ENCODE measurements at places on chromosomes 11 and 22.

DNA sequence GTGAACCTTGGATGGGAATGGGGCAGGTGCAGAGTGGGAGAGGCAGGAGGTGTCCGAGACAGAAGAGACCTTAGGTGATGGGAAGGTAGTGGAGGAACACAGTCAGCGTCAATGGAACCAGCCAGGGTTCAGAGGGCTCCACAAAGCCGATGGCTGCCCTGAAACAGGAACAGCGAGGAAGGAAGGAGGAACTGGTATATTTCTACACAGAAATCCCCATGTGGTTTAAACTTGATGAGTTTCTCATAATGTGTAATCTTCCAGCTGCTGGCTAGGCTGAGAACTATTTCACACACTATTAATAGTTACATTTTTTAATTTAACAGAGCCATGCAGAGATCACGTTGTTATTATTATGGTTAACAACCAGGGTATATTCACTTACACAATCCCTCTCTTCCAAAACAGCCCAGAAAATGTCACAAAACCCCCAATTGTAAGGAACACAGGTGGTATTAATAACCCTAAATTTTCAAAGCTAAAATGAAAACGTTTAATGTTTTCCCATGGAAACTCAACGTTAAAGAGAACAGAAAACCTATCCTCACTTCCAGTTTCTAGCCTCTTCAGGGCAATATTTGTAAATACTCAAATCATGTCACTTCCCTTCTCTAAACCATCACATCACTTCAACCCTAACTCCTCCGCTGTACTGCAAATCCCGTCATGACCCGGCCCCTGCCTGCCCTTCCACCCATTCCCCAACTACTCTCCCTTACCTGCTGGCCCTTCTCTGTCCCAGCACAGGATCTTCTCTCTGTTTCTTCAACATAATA lies 74.5 kb upstream of the ARFGAP3 start:
- DNase-seq = peak; percentile 56

DNA sequence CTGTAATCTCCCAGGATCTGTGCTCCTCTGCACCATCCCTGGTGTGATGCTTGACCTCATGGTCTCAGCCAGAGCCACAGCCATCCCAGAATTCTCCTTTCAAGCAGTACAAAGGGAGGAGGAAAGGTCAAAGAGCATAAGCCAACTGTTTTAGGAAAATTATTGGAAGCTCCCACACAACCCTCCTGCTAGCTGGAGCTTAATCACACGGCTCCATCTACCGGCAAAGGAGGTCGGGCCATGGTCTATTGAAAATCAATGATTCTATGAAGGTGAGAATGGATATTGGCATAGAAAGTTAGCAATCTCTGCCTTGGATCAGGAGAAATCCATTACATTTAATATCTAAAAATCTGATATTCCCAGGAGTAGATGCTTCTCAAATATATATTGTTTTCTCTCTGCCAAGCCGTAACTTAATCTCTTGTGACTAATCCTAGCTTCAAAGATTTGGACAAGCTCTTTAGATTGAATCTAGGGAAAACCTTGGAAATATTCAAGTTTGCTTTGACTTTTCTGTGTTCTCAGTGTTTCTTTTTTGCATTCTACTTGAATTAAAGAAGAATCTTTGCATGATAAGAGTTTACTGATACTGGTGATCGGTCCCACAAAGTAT lies 259.6 kb downstream of the NTM start:
- peak; percentile 52 for DNase-seq

GRCh38 chr22:20666560-20666959 lies 107.4 kb upstream of the SERPIND1 start:
- no peak for DNase-seq

- DNase-seq = no peak
These were observed 15.9 kb downstream of the PGA5 start for GRCh38 chr11:61256710-61257482.

- DNase-seq = peak; percentile 24
These were observed 8.8 kb downstream of the H19 start for GRCh38 chr11:1988667-1989317.

- peak; percentile 64 for DNase-seq
These were observed 58.6 kb downstream of the SC5D start for GRCh38 chr11:121351083-121351630.

DNA sequence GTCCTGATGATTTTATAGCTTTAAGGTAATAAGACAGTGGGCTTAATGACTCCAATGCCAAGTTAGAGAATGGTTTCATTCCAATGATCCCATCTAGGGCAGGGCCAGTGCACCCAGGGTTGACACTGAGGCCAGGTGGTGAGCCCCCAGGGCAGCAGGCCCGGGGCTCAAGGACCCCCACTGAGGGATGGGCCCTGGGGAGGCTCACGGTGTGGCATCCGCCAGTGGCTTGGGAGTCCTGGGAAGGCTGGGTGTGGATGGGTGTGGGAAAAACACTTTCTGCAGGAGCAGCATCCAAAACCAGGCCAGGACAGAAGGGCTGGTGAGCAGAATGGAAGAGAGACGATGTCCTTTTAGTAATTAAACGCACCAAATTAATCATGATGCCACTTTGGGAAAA lies 626.3 kb downstream of the TBC1D22A start:
- DNase-seq = no peak

DNA sequence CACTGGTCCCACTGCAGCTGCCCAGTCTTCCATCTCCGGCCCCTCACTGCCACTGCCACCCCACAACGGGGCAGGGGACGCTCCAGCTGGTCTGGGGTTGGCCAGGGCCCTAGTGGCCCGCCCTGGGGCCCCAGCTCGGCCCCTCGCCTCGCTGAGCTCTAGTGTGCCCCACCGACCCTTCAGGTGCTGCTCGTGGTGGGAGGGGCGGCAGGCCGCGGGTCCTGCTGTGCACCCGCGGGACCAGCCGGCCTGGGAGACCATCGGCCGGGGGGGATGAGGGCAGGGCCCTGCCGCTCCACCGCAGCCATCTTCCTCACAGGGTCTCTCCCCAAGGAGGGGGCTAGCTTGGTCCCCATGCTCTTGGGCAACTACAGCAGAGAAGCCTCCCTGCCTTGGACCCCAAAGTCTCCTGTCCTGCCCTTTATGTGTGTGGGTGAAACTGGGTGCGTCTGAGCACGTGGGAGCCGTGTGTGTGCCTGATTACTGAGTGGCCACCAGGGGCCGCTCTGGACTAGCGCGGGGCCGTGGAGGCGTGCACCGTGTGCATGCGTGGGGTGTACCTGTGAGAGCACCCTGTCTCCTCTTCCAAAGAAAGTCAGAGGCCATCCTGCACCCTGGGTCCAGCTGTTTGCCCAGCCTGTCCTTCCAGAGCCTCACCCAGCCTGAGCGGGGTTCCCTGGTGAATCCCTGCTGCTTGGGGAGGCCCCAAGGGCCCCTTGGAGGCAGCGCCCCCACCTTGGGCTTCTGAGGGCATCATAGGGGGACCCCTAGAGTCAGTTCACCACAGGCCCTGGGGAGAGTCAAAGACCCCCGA lies 6.0 kb upstream of the ACR start:
- peak; percentile 28 for DNase-seq

DNA sequence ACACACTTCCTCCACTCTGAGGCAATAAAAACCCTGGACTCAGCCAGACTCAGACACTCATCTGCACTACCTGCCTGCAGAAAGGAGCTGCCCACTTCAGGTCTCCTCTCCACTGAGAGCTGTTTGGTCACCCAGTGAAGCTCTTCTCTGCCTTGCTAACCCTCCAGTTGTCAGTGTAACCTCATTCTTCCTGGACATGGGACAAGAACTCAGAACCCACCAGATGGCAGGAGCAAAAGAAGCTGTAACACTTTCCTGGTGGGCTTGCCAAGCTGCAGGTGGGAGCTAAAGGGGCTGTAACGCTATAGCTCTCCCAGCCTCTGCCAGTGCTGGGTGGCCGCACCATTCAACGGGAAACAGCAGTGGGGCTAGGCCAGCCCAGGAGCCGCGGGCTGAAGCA lies 89.7 kb downstream of the CCDC73 start:
- no peak for DNase-seq

DNA sequence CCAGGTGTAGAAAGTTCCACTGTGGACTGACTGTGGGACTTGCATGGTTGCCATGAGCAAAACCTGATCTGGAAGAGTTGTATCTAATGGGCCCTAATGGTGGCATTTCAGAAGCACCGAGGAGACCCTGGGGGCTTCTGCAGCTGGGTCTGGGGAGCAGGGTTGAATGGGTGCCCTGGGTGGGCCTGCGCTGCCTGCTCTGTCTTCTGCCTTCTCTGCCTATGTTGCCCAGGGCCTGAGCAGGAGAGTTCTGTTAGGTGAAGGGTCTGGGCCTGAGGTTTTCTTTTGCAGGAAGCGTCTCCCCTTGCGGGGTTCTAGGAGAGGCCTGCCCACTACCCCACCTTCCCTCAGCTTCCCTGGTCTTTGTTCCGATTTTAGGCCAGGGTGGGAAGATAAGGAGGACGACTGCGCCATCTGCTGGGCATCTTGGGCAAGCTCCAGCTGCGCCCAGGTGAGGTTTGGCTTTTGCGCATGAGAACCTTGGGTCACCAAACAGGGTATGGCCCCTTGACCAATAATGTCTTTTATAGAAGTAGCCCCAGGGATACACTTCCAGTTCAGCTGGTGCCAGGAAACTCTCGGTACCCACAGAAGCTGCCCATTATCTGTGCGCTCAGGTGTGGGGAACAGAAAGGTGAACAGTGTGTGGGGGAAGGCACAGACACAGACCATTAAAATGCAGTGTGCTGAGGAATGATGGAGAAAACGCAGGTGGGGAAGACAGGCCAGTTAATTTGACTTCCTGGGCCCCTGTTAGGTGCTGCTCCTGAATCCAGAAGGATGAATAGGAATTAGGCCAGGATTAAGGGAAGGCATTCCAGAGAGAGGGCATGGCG lies 23.2 kb downstream of the COMMD9 start:
- DNase-seq = peak; percentile 80

DNA sequence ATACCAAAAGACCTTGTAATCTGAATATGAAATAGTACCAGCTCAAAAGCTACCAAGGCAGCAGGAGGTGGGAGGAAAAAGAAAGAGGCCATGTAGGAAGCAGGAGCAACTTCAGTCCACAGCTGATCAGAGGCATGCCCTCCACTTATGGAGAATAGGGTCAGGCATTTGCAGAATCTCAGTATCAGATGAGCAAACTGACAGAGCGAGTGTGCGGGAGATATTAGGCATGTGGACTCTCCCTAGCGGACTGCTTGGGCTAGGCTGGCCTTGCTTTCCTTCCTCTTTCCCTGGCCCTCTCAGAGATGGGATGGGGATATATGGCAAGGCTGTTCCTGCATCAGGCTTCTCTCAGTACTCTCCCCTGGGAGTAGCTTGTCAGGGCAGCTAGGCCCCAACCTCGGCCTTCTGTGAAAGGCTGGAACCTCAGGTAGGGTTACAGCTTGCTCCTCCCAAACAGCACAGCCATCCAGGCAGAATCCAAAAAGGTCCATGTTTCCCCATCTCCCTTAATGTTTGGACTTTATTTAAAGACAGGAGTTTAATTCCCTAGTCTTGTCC lies 37.0 kb downstream of the ETS1 start:
- DNase-seq = no peak

DNA sequence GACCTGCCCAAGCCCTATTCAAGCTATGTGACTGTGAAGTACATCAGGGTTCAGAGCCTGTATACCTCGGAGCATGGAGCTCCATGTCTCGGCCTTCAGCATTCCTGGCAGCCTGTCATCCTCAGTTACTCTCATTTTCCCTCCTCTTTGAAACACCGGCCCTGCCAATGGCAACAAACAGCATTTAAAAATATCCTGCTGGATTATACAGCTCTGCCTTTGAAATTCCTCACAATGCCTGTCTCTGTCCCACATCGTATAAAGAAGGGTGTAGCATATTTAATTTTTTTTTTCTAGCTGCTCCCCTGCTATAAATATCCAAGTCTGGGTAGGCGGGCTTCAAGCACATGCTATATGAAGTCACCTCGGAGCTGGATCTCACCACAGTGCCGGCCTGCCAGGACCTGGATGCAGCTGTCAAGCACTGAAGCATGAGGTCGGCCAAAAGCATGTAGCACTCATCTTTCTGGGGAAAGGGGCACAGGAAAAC lies 11.8 kb downstream of the ABTB2 start:
- peak; percentile 94 for DNase-seq

GRCh38 chr11:35654711-35655110 lies 7.9 kb upstream of the TRIM44 start:
- no peak for DNase-seq

DNA sequence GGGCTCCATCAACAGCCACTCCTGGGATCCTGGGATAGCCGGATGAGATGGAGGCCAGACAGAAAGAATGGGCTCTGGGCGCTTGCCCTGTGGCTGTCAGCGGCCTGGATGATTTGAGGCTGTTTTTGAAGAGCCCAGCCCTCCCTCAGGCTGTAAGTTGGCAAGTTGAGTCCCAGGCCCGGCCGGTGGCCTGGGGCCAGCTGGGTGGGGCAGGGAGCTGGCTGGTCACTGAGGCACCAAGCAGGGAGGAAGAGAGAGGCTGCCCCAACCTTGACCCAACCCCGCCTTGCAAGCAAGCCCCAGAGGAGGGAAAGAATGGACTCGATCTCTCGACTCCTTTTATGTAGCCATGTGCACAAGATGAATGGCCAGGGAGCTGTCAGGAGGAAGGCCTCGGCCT lies 34.9 kb downstream of the RIBC2 start:
- peak; percentile 46 for DNase-seq

DNA sequence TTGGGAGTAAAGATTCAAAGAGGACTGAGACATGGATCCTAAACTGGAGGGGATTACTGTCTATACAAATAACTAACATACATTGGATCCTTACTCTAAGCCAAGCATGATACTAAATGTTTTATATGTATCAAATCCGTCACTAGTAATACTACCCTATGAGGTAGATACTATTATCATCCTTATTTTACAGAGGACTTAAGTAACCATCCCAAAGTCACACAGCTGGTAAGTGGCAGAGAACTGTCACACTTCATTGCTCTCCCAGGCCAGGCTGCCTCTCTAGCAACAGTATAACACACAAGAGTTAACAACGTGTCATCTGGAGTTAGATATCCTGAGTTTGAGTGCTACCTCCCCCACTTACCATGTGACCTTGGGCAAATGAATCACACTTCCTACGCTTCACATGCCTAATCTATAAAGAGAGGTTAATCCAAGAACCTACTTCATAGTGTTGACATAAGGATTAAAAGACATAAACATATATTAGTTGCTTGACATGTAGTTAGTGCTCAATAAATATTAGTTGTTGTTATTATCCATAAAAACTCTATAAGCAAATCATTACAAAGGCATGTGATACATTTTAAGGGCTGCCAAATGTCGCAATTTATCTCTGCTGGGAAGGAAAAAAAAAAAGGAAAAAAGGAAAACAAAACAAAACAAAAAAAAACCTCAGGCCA lies 33.8 kb upstream of the SPON1 start:
- no peak for DNase-seq

GRCh38 chr11:130166457-130166784 lies 6.8 kb downstream of the ST14 start:
- no peak for DNase-seq
